ENCODE measurements at places on chromosomes 6 and 20.

DNA sequence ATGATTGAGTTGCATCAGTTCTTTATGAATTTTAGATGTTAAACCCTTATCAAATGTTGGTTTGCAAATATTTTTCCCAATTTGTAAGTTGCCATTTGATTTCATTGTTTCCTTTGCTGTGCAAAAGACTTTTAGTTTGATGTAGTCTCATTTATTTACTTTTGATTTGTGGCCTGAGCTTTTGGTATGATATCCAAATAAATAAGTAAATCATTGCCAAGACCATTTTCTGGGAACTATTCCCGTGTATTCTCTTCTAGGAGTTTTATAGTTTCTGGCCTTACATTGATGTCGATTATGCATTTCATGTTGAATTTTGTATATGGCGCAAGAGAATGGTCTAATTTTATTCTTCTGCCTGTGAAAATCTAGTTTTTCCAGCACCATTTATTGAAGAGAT, 13.4 kb downstream of the AIG1 start:
- DNase-seq, result no peak

- no peak for DNase-seq
Observed at GRCh38 chr6:151502499-151502898, 8.7 kb downstream of the CCDC170 start.

DNA sequence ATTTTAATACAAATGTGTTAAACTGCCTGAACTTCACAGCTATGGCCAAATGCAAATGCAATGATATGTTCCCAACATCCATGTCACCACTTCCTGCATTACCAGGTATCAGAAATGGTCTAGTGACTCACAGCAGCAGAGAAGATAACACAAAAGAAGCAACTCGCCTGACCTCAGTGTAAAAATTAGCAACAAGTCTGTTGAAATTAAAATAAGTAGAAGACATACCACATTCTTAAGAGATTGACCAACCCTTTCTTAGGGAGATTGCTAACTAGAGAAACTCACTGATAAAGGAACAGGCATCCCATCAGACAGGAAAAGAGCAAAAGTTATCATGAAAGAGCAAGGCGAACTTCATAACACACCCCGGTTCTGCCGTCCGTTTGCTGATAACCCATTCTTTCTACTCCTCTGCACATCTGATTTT, 45.1 kb downstream of the RNASET2 start:
- DNase-seq, result no peak

DNA sequence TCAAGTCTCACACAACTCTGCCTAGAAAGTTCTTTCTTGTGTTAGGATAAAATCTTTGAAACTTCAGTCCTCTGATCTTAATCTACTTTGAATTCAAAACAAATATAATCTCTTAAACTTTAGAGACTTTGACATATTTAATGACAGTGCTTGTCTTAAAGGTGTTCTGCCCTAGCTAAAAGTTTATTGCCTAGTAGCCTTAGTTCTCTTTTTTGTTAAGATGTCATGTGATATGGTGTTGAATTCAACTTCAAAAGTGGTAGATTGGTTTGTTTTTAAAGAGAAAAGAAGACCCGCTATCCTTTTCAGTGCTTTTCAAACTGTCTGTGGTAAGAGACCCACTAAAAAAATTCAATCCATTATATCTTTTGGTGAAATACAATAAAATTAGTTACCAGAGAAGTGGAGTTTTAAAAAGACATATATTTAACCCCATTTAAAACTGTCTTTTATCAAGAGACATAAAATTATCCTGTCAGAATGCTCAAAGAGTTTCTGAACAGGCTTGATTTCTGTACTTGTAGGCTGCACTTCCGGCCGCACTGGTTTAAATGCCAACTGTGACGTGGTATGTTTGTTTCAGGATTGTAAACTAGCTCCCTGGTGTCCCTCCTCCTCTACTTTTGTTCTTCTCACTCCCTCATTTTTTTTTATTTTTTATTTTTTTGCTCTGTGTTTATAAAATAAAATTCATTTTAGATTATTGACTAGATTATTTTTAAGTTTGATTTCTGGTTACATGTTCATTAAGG, 76.5 kb downstream of the QKI start:
- DNase-seq, result no peak

- DNase-seq, result no peak
Observed at GRCh38 chr20:31516651-31517050, 2.4 kb downstream of the HM13 start.

- DNase-seq, result no peak
Observed at GRCh38 chr6:144543006-144543871, 258.1 kb downstream of the UTRN start.

- no peak for DNase-seq
Observed at GRCh38 chr6:570825-571224, 86.1 kb downstream of the HUS1B start.

DNA sequence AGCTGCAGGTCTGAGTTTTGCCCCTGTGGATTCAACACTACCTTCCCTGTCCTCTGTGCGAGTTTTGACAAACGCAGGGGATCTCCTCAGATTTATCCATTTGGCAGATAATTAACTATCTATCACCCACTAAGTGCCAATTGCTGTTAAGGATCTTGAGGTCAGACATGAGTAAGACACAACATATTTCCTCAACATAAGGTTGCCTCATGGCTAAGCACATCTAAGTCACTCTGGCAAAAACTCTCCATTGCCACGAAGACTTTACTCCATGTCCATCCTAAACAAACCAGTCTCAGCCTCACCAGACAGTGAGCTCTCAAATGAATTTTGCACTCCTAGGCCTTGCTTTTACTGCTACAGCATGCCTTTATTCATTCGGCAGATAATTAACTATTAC, 408.4 kb downstream of the MAFB start:
- DNase-seq, result no peak

DNA sequence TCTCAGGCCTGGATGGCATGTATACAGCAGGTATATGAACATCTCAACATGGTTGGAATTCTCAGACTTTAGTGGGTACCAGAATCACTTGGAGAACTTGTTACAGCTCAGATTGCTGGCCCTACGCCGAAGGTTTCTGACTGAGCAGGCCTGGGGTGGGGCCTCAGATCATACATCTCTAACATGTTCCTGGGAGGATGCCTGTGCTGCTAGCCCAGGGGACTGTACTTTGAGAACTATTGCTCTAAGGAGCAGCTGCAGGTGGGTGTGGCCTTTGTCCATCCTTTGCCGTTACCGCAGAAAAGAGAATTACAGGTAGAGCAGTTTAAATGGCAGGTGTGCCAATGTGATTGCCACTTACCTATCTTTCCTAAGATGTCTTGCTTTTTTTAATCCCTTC, 310.5 kb upstream of the JAG1 start:
- DNase-seq, result no peak

DNA sequence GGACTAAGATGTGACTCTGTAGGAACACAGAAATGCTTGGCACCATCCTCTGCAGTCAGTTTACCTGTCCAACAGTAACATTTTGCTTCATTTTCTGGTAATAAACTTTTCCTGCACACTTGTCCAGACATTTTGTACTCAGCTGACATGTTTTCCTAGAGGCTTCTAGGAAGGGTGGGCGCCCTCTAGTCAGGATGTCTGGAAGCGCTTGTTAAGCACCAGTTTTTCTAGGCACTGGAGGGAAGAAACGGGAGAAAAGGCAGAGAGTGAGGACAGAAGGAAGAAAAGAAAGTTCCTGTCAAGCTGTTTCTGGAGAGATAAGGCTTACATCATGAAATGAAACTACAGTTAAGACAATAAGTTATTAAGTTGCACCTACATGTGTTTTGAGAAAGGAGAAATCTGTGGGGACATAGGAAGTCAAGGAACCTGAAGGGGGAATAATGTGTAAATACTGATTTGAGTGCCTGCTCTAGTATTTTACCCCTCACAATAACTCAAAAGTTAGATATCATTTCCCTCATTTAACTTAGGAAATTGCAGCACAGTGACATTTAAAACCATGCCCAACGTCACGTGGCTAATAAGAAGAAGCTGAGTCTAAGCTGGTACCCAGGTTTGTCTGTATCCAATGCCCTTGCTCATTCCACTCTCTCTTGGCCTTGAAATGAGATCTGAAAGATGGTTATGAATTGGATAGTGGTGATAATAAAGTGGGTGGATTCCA, 42.7 kb upstream of the TNFRSF21 start:
- DNase-seq, result no peak

- no peak for DNase-seq
Observed at GRCh38 chr20:62186887-62187866, 4.3 kb downstream of the MTG2 start.

GRCh38 chr20:2538356-2538755, 2.0 kb downstream of the TMC2 start:
- DNase-seq, result no peak

- peak; percentile 31 for DNase-seq
Observed at GRCh38 chr6:55379895-55380294, 52.6 kb downstream of the GFRAL start.

DNA sequence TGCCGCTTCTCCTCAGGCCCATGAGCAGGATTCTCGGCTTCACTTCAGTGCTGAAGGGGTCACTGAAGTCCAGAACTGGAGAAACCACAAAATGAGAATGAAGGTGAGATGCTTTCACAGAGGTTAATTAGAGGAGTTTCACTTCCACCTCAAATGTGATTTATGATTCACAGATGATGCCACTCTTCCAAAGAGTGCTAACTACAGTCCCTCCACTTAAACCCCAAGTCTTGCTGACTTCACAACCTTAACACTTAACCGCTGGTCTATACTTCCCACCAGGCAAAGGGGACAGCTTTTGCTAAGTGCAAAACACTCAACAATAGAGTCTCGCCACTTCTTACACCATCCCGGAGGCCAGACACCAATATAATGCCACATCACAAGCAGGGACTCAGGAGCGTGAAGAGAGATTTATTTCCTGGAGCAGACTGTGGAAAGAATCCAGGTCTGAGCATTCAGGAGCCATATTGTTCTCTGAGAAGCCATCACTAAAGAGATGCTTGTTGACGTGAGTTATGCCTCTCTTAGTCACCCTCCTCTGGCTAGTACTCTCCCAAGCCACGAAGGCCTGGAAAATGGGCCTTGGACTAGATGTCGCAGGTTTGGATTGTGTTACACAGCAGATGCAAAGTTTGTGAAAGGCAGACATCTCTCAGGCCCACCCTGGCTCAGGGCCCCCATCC, 24.4 kb downstream of the RRAGD start:
- no peak for DNase-seq

DNA sequence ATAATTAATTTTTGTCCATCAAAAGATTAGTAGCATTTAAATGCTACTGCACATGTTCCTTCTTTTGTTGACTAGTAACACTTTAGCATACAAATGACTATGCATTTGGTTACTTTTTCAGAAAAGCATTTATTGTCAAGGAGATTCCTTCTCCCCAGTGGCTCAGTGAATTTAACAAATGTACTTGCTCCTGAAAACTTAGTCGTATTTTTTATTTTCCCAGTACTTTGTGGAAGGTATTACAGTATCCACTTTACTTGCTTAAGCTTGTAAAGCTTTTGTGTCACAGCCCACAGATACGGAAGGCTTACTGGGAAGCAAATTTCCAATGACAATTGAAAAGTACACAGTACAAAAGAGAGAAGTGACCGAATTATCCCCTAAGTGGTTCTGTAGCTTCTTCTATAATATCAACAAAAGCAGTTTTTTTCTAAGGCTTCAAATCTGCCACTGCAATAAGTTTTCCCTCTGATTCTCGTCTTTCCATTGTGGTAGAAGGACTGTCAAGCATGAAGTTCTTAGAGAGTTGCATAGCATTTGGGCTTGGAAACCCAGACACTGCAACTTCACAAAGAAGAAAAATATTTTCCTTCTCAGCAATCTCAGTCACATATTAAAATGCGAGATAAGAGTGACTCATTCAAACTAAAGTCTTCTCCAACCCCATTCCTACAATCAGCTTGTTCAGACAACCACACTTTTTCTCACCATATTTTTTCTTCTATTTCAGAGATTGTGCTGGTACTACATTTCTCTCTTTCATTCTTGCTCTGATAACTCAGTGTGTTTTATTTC, 431.2 kb downstream of the GRIK2 start:
- no peak for DNase-seq

DNA sequence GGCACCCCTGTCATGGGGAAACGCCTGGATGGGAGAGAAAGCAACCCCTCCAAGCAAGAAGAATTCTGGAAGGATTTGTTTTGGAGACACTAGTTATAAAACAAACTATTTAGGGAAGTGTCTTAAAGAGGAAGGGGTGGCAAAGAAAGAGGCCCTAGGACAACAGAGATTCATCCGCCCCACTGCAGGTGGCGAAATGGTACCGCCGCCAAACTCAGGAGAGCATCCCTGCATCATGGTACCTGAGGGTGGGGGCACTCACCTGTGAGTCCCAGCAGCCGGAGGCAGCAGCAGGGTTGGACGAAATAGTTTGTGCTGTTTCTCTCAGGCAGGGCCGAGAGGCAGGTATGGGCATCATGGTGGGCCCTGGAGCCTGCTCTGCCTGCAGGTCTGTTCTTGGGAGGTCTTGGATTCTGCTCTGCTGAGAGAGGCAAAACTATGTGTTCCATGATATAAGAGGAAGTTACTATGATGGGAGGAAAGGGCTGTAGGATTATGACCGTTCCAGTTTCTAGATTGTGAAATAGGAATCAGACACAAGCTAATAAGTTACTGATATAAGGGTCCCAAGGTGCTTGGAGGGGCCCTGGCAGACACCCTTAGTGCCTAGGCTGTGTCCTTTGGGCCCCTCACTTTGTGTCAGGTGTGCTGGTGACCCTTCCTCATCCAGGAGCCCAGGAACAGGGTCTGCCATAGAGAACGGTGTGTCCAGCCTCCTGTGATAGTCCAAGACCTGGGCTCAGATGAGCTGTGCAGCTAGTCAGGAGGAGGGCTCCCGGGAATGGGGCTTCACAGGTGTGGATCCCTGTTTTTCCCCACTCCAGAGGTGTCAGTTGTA, 20.4 kb downstream of the SIRPD start:
- no peak for DNase-seq

DNA sequence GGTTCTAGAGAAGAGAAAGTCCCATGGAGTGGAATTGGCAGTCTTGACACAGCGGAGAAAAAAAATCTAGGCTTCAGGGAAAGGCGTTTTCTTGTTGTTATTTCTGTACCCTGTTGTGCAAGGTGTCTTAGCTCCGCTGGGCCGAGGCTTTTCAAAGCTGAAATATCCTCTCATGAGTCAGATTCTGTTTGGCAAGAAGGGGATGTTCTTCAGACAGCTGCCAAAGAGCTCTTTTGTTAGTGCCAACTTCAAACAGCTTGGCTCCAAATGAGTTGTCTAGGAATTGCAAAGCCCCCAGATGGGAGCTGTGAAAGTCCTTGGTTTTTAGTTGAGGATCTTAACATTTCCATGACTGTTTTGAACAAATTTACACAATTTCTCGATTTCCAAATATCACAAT, 45.6 kb downstream of the LRRN4 start:
- DNase-seq, result peak; percentile 90

DNA sequence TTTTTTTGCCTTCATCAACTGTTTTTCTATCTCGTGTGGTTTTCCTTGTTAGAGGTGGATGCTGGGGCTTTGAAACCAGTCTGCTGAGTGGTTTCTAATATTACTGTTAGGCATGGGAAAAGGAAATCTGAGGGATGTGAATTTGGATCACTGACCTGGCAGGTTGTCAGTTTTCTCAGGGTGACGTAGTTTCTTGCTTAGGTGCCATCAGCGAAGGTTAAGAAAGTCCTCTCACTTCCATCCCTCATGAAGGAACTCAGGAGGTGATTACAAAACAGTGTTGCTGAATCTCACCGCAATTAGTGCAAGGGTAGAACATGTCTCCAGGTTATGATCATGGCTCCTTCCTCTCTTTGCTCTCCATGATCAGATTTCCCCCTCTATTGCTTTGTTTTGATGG, 135.9 kb downstream of the SOX4 start:
- DNase-seq, result no peak
